ENCODE measurements at places on chromosomes 1 and 21.

GRCh38 chr1:117339866-117340700 lies 27.2 kb upstream of the MAN1A2 start:
- no peak for DNase-seq

- DNase-seq: no peak
Measured at GRCh38 chr21:15063814-15064575, 805 bp downstream of the NRIP1 start.

DNA sequence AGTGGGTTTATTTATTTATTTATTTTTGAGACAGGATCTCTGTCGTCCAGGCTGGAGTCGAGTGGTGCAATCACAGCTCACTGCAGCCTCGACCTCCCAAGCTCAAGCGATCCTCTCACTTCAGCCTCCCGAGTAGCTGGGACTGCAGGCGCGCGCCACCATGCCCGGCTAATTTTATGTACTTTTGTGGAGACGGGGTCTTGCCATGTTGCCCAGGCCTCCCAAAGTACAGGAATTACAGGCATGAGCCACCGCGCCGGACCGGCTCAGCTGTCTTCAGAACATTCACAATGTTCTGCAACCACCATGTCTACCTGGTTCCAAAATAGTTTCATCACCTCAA lies 406 bp upstream of the DNAJC8 start:
- DNase-seq: no peak

- peak; percentile 28 for DNase-seq
Measured at GRCh38 chr1:92484472-92485380, 2.0 kb downstream of the GFI1 start.

GRCh38 chr1:169511316-169512005 lies 25.7 kb upstream of the SLC19A2 start:
- DNase-seq: no peak

GRCh38 chr1:42173961-42174735 lies 9.6 kb upstream of the GUCA2A start:
- DNase-seq: no peak

DNA sequence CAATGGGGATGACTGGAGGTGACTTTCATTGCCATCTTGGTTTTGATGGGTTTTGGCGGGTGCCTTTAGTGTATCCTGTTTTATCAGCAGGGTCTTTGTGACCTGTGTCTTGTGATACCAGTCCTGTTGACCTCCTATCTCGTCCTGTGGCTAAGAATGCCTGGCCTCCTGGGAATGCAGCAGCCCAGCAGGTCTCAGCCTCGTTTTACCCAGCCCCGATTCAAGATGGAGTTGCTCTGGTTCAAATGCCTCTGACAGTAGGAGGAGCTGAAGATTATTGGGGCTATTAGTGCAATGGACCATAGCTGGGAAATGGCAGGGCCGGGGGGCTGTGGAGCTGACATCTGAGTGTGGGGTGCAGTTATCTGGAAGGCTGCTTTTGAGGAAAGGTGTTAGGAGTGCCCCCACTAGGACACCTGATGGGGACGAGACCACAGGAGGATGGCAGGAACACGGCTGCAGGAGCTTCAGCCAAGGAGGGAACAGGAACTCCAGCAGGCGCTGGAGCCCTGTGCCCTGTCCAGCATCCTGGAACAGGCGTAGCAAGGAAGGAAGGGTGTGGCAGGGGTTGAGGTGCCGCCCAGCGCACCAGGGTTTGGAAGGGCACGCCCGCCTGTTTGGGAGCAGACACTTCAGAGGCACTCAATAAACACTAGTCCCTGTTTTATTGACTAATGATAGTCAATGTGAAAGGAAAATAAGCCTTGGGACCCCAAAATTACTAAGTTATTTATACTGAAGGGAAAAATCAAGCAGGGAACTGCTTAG lies 15.3 kb upstream of the AGPAT3 start:
- DNase-seq: no peak

DNA sequence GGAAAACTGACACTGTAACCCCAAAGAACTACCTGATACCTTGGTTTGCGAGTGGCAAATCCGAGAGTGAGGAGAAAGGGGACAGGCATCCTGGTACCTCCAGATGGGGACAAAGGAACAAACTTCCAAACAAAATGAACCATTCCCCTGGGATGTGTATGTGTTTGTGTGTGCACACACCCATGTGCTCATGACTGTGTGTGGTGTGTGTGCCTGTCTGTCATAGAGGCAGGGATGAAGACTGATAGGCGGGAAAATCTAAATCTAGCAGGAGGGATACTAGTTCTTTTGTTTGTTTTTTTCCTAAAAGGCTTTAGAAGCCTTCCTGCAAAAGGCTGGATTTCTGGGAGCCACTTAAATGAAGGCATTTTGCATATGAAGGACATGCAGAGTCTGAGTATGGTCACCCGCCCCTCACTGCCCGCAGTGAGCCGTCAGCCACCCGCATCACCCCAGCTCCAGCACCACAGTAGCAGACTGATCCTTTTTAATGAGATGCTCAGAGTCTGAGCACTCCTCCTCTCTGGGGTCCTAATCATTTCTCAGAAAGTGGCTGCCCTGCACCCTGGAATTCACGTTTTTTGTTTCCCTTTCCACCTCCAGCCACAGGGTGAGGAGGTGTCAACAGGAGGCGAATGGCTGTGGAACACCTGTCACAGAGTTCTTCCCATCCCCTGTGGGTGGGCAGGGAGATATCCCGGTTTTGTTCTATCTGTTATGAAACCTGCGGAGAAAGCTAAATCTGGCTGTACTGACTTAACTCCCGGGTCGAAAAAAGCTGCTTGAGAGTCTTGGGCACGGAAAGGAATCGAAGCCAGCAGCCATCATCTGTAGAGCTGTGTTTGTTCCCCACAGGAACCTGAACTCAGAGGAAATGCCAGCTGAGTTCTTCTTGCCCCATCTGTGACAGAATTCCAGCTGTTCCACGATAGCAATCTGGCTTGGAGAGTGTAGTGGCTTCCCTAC lies 34.9 kb downstream of the UTP25 start:
- no peak for DNase-seq

GRCh38 chr1:199121047-199121446 lies 482.2 kb downstream of the PTPRC start:
- DNase-seq: no peak

- no peak for DNase-seq
Measured at GRCh38 chr1:76177615-76178014, 103.1 kb downstream of the ST6GALNAC3 start.

DNA sequence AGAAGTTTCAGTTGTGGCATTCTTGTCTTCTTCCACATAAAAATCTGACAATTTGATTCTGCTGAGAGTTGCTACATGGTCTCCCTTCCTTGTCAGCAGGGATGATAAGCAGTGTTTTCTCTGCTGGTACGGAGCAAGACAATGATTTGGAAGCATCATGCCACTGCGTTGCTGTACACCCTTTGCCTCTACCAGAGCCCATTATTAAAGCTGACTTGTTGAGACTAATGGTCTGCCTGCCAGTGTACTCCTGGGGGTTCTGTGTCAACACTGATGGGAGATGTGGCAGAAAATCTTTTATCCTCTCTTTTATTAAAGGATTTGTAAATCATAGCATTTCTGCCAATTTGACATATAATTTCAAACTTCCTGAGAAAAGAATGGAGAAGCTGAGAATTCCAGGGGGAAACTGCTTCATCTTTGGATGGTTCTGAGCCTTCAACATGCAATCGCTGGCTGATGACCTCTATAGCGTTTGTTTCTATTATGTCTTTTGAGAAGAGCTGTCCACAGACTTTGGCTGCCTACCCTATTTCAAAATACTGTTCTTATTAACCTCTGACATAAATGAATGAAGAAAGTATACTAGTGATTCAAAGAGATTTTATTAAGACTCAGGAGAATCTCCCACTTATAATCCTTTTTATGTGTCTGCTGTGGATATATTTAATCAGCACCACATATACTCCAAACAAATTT lies 47.9 kb upstream of the DYNLT5 start:
- DNase-seq: no peak
